ENCODE measurements at places on chromosomes 4 and X.

DNA sequence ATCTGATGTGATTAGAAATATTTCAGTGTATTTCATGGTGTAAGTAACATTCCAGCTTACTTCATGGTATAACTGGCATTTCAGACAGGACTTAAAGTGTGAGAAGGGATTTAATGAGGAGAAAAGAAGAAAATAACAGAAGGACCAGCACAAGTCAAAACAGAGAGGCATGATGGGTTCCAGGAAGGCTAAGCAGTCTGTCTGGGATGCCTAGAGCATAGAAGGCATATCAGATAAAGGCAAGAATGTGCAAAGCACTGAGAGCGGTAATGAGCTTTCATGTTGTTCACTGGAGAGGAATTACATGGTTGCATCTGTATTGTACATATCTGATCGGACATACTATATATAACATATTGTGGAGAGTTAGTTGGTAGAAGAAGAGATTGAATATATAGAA is 54.2 kb downstream of the GRID2 start:
- no peak for DNase-seq

DNA sequence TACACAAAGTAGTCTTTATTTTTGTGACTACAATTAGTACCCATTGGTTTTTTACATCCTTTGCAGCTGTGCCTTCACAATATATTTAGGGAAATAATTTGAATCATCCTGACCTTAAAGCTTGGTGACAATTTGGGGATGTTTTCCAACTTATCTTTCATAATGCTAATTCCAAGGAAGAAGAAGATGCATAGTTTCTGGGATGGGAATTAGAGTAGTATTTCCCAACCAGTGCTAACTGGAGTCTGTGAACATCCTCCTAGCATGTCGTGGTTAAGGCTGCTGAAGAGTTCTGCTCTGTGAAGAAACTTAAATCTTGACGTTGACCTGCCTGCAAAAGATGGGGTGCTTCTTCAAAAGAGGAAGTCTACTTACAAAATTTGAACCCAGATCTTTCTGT is 173.5 kb downstream of the ANK2 start:
- DNase-seq: no peak

DNA sequence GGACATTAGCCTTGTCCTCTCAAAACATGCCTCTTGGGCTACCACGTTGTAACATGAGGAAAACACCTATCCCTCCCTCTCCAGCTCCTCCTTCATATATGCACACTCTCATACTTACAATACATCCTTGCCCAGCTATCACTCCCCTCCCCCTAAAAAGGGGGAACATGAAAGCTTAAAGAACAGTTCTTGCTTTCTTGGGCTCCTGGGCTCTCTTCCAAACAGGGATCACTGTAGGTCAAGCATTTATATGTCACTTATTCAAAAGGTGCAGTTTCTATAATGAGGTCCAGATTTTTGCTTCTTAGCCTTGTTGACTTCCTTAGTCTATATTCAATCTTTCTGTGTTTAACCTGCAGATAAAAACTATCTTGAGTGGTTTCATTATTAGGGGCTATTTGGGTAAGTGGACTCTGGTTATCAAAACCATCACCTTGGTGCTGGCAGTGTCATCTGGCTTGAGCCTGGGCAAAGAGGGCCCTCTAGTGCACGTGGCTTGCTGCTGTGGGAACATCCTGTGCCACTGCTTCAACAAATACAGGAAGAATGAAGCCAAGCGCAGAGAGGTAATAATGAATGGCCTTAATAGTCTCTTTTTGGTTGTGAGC is 119.4 kb downstream of the AKAP4 start:
- DNase-seq: peak; percentile 20

DNA sequence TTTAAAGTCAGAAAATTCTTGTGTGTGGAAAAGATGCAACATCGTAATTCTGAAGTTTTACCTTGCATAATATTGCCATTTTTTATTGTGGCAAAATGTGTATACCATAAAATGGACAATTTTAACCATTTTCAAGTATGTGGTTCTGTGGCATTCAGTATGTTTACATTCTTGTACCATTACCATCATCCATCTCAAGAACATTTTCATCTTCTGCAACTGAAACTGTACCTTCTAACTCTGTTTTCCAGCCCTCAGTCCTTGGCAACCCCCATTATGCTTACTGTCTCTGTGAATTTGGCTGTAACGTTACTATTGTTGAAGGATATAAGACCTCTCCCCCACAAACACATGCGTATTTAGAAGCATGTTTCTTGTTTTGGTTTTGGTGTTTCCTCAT is 123.2 kb downstream of the BMPR1B start:
- DNase-seq: no peak

GRCh38 chr4:32601848-32602247 is 1881.7 kb downstream of the PCDH7 start:
- DNase-seq: no peak

GRCh38 chr4:143356493-143356892 is 19.8 kb downstream of the GAB1 start:
- peak; percentile 19 for DNase-seq

DNA sequence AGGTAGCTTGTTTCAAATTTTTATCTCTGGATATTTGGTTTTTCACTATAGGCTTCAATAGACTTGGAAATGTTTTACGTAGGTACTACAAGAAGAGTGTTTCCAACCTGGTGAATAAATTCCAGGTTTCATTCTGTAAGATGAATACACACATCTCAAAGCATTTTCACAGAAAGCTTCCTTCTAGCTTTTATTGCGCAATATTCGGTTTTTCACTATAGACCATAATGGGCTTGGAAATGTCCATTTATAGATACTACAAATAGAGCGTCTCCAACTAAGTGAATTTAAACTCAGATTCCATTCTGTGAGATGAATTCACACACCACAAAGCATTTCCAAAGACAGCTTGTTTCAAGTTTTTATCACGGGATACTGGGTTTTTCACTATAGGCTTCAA is 857.7 kb upstream of the HS3ST1 start:
- DNase-seq: no peak

- DNase-seq: no peak
Measured at GRCh38 chr4:57410331-57411052, 300.3 kb upstream of the IGFBP7 start.

- no peak for DNase-seq
Measured at GRCh38 chr4:19883841-19884240, 367.9 kb upstream of the SLIT2 start.

DNA sequence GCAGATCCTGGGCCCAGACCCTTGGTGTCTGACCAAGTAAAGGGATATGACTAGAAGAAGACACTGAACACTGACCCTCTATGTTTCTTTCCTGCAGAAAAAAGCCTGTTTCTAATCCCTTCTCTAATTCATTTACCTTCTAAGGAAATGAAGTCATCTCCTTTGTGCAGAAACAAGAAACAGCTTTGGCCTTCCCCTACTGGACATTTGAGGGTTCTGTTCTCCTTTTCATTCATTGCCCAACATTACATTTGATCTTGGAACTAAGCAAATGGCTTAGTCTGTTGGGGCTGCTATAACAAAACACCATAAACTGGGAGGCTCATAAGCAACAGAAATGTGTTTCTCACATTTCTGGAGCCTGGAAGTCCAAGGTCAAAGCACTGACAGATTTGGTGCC is 20.0 kb downstream of the HCCS start:
- DNase-seq: no peak

DNA sequence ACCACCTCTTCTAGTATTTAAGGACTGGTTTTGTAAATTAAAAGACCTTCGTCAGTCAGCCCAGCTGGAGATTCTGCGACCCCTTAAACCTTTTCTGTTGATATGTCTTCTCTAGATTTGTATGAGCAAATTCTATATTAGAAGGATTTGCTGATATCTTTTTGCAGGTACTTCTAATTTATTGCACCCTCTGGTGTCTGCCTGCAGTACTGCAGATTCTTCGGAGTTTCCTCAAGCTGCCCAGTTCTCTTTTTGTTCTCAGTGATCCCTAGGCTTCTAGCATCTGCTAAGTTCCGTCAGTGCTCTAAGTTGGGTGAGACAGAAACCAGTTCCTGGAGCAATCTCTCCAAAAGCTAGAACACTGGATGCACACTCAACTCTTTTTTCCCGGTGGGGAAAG is 545.2 kb downstream of the C4orf33 start:
- peak; percentile 61 for DNase-seq

GRCh38 chrX:38278682-38279081 is 48.6 kb downstream of the RPGR start:
- no peak for DNase-seq

DNA sequence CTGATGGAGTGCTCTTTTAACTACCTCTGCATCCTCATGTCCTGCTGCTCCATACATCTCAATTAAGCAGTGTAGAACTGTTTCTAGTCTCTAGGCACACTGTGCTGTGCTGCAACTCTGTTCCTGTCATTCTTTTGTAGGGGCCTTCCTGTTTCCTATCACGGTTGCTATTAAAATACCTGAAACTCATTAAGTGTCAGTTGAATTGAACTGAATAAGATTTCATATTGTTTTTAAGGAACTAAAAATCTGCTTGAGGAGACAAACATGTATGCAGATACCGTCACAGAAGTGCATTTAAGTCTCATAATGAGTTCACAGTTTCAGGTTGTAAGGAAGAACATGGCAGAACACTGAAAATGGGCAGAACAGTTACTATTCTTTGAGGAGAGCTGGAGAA is 170.1 kb downstream of the LARP7 start:
- no peak for DNase-seq

GRCh38 chr4:120709991-120710390 is 212.5 kb downstream of the PRDM5 start:
- no peak for DNase-seq

- DNase-seq: no peak
Measured at GRCh38 chr4:141056473-141056872, 76.8 kb downstream of the RNF150 start.

GRCh38 chr4:2303121-2303685 is 41.3 kb upstream of the MXD4 start:
- peak; percentile 6 for DNase-seq

DNA sequence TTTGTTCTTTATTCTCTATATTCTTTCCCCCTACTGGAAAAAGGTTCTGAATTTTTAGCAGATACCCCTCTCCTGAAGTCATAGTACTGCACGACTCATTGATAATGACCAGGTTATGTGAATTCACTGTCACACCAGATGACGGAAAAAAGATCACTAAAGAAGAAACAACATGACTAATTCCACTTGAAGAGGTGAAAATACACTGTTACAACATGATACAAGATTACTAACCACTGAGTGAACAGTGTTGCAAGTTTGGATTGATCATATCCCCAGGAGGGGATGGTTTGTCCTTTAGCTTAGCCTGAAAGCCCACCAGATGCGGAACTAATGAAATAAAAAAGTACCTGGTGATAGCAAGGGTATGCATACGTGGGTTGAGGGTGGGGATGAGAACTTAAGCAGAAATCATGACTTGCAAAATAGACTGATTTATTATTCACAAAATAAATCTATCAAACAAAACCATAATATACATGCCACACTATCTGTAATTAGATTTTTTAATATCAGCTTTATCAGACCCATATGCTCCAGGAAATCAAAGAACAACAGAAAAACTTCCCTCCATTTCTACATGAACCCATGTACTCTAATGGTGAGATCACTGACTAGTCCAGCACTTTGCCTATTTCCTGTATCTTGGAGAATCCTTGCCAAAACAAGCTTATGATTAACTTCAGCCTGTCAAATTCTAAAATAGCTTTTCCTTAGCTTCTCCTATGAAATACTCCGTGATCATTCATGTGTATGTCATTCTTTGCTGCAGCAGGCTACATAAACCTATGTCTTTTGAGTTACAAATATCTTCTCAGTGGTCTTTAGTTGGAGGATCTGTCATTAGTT is 257.4 kb upstream of the AGA start:
- no peak for DNase-seq

GRCh38 chr4:26609868-26610267 is 26.0 kb downstream of the TBC1D19 start:
- no peak for DNase-seq

GRCh38 chr4:174629265-174629664 is 107.0 kb upstream of the HPGD start:
- no peak for DNase-seq

GRCh38 chr4:175419236-175419718 is 392.8 kb downstream of the GPM6A start:
- DNase-seq: no peak

DNA sequence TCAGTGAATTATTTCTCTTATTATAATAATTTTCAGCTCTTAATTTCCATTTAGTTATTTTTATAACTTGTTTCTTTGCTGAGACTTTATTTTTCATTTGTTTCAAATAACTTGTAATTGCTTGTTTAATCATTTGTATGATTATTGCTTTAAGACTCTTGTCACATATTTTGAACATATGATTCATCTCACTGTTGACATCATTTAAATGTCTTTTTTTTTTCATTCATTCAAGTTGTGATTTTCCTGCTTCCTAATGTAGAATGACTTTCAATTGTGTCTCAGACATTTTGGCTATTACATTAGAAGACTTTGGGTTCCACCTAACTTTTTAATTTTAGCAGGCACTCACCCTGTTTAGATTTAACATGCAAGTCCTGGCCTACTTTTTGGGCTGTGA is 234.8 kb upstream of the DIPK2B start:
- no peak for DNase-seq

GRCh38 chrX:39204353-39204752 is 403.1 kb downstream of the MID1IP1 start:
- DNase-seq: no peak

- DNase-seq: no peak
Measured at GRCh38 chrX:6226596-6227452, 1.8 kb downstream of the NLGN4X start.

DNA sequence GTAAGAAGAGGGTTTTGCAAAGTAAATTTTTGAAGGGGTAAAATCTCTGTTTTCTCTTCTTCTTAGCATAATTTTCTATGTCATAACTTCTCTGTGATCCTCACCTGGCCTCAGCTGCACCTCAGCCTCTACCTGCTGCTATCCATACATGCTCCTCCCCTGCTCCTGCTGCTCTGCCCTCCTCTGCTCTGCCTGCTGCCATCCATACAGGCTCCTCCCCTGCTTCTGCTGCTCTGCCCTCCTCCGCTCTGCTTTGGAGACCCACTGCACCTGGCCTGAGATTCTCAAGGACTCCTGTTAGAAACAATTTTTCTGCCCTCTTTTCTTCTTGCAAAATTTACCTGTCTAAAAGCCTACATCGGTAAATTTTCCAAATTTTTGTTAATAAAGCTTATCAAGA is 388.6 kb upstream of the PITX2 start:
- DNase-seq: no peak

DNA sequence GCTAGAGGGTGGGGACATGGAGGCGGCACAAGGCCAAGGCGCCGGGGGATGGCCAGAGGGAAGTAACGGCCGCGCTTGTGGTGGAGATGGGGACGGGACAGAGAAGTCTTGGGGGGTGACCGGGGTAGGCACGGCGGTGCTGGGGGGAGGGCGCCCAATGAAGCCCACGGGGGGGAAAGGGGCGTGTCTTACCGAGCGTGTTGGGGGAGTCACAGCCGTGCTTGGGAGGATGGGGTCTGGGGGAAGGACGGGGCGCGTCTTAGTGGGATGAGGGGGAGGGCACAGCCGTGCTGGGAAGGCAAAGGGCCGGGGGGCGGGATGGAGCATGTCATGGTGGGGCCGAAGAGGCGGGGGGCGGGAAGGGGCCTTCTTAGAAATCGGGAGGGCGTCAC is 952 bp downstream of the ARSD start:
- DNase-seq: peak; percentile 73
